ENCODE measurements at places on chromosomes 7 and 10. TPM values are rescaled to one million over a fixed set of nuclear protein-coding genes. Genes with fewer than 3 reads are reported as not detected.

The VSTM4 gene
- total RNA-seq: 4.7 TPM

The SPAG6 gene
- not detected for total RNA-seq

The SEM1 gene
- 119 TPM for total RNA-seq

The NAT16 gene
- not detected for total RNA-seq

The IFIT1B gene
- not detected for total RNA-seq

The BUD31 gene
- total RNA-seq: 137 TPM

The TMEM225B gene
- total RNA-seq: not detected

The GAD2 gene
- total RNA-seq: not detected

The HKDC1 gene
- total RNA-seq: 0.16 TPM

The CCL24 gene
- not detected for total RNA-seq

The GBX1 gene
- not detected for total RNA-seq

The CALCR gene
- not detected for total RNA-seq

The SFXN2 gene
- total RNA-seq: 2.3 TPM

The TSC22D4 gene
- total RNA-seq: 25.6 TPM

The LRRC18 gene
- not detected for total RNA-seq

The OGDHL gene
- total RNA-seq: under 0.01 TPM
